ENCODE measurements at places on chromosomes 16 and 17.

GRCh38 chr16:88695218-88695617 is 8.9 kb upstream of the SNAI3 start:
- DNase-seq, result no peak

GRCh38 chr17:77666462-77666861 is 292.0 kb upstream of the TNRC6C start:
- no peak for DNase-seq

DNA sequence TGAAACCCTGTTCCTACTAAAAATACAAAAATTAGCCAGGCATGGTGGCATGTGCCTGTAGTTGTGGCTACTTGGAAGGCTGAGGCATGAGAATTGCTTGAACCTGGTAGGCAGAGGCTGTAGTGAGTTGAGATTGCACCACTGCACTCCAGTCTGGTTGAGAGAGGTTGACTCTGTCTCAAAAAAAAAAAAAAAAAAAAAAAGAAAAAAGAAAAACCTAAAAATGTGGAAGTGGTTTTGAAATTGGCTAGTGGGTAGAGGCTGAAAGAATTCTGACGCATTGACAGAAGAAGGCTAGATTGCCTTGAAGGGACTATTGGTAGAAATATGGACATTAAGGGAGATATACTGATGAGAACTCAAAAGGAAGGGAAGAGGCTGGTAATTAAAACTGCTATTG is 33.6 kb upstream of the CPPED1 start:
- no peak for DNase-seq

DNA sequence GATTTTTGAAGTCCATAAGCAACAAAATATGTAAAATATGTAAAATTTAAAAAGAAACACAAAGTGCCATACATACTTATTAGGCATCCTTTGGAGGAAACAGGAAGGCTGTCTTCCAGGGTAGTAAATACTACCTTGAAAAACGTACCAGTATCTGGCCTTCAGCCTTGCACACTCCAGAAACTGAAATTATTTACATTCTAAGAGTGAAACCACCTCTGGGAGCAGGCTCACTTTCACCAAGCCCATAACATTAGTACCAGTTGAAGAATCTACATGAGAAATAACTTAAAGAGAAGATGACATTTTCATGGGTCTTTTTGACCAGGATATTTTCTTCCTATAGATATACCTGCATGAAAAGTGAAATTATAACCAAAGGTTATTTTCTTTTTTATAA is 6.4 kb downstream of the KRTAP9-1 start:
- no peak for DNase-seq

GRCh38 chr17:48997827-48998586 is 822 bp downstream of the IGF2BP1 start:
- no peak for DNase-seq

DNA sequence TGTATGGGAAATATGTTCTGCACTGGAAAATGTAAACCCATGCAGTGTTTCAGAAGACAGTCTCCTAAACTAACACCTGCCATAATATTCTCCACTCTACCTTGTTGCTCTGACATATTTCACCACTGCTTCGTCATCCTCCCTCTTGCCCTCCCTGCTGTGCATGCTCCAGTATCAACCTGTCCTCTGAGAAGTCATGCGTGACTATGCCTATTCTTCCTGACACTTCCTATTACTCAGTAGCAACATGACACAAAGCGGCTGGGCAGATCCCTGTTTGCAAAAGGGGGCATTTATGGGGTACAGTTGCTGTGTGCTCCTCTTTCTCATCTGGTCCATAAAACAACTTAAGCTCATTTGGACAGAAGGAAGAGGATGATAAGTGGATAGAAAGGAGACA is 805.6 kb upstream of the EEF2KMT start:
- no peak for DNase-seq

DNA sequence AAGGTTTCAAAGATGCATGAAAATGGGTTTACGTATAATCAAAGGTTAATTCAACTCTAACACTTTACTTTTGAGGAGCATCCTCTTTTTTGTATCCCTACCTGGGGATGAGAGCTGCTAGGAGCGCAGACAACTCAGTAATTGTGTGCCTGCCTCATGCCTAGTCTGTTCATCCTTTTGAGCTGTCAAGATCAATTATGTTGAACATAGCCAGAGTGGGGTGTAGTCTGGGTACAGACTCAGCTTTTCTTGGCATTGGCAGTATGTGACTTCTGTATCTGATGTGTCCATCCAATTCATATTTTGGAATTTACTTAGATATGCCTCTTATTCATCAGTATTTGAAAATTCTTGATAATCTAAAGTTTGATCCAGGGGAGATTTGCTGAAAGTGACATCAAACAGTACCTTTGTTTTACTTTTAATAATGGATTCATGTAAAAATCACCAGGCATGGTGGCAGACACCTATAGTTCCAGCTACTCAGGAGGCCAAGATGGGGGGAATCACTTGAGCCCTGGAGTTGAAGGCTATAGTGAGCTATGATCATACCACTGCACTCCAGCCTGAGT is 24.1 kb downstream of the PRKCA start:
- no peak for DNase-seq

- no peak for DNase-seq
Measured at GRCh38 chr16:31157136-31157535, 7.3 kb upstream of the PRSS36 start.

- DNase-seq, result no peak
Measured at GRCh38 chr17:79981661-79982101, 54.0 kb downstream of the TBC1D16 start.

DNA sequence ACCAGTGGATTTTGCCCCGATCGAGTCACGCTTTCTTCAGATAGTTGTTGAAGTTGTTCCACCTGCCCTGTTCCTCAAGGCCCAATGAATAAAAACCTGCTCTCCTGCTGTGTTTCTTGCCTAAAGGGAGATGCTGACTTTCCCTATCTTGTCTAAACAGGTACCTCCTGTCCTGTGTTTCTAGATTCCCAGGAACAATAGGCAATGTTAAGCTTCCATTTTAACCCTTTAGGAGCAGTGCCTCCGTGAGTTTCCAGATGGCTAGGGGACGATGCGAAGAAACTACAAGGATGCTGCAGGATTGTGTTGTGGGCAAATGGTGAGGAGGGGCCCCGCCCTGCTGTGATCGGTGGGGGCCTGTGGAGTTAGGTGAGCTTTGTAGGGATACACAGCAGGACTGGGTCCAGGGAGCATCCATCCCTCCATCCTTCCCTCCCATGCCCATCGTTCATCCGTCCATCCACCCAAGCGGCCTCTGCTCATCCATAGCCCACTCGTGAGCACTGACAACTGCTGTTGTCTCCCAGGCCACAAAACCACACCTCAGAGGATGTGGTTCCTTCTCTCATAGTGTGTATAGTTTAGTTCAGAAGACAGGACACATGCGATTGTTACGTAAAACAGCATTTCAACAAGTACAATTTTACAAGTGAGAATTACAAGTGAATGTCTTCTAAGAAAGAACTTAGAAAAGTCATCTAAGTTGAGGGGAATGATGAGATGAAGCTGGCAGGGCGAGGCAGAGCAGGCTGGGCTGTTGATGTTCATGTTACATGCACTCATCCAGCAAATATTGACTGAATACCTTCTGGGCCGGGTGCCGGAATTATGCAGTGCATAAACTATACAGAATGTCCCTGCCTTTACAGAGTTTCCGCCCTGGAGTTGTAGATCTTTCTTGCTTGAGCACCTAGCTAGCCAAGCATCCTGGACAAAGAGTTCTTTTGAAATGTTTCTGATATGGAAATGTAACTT is 5.2 kb downstream of the ARSG start:
- no peak for DNase-seq

DNA sequence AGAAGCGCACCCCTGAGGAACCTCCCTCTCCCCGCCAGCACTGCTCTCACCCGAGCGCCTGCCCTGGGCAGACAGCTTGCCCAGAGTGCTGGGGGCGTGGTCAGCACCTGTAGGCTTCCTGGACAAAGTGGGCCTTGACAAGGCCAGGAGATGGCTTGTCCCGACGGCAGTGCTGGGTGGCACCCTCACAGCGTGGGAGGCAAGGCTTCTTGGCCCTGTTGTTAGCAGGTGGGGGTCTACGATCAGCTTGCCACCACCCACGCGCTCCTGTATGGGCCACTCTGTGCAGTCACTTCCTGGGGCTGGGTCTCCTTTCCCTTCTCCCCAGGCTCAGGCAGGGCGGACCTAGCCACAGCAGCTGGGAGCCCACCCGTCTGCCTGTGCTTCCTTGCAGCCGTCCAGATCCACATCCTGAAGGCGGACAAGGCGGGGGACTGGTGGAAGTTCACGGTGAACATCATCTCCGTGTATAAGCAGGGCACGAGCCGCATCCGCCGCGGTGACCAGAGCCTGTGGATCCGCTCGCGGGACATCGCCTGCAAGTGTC is 218.0 kb downstream of the NTN1 start:
- no peak for DNase-seq

All from NCI-H187 treated with DMSO at 0.1 percent for 48 hours (cell line).